ENCODE measurements at places on chromosomes 5 and 9. TPM values are rescaled to one million over a fixed set of nuclear protein-coding genes. Genes with fewer than 3 reads are reported as not detected.
A peak's percentile ranks its signal among the peaks of the same experiment; 100 is the strongest.

DNA sequence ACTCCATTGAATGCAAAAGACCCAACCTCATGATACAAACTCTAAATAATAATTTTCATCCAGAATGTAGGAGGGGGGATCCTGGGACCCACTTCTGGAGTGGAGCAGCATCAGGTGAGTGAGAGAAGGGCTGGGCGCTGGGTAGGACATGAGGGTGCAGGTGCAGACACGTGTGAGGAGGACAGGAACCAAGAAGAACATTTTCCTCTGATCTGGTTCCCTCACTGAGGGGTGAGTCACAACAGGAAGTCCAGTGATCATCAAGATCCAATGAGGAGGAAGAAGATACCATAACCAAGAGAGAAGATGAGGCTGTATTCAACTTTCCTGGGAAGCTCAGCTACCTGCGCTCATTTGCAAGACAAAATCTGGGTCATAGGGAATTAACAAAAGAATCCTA is 57.4 kb downstream of the SFXN1 start:
- DNase-seq: no peak

DNA sequence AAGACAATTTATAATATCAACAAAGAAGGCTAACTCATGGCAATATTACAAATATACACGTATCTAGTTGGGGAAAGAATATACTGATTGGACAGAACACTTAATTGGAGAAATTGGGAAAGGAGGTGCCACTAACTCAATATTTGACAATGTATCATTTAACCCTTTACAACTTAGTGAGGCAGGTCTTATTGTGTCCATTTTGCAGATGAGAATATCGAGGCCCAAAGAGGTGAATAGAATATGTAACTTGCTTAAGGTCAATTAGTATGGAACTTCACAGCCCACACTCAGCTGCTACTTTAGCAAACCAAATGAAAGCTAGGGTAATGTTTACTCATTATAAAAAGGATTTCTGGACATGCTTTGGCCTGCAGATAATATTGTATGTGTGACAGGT is 46.2 kb downstream of the COMMD10 start:
- DNase-seq: no peak

DNA sequence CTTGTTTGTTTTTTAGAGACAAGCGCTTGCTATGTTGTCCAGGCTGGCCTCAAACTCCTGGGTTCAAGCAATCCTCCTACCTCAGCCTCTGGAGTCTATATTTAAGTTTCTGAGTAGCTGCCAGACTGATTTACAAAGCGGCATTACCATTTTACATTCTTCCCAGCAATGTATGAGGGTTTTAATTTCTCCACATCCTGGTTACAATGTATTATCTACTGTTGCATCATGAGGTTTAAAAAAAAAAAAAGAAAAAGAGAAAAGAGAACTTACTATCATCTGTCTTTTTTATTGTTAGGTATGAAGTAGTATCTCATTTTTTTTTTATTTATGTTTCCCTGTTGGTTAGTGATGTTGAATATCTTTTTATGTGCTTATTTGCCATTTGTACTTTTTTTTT is 18.9 kb upstream of the CLINT1 start:
- no peak for DNase-seq

- no peak for DNase-seq
Observed at GRCh38 chr5:22372376-22372775, 480.8 kb downstream of the CDH12 start.

GRCh38 chr9:83043597-83043996 is 19.3 kb downstream of the RASEF start:
- DNase-seq: peak; percentile 77

DNA sequence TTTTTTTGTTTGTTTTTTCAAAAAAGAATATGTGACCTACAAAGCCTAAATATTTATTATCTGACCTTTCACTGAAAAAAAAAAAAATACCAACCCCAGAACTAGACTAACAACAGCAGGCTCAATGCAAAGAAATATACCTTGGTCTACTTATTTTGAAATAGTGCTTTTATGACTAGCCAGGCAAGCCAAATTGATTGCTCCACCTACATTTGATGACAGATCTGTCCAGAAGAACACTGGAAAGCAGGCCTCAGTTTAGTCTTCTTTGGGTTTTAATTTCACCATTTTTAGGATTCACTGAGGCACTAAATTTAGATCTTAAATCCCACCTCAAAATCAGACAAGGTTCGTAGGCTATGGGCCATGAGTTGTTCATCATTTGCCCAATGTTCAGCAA is 97.3 kb downstream of the PLPP1 start:
- DNase-seq: no peak

OR1J4 gene
- 0.69 TPM for polyA plus RNA-seq

OTULINL gene
- polyA plus RNA-seq: 4.1 TPM

All from BJ (cell line).